ENCODE measurements at places on chromosomes 1 and 21.
A peak's percentile ranks its signal among the peaks of the same experiment; 100 is the strongest.

GRCh38 chr1:19484798-19485361 is 459 bp downstream of the CAPZB start:
- DNase-seq = no peak

DNA sequence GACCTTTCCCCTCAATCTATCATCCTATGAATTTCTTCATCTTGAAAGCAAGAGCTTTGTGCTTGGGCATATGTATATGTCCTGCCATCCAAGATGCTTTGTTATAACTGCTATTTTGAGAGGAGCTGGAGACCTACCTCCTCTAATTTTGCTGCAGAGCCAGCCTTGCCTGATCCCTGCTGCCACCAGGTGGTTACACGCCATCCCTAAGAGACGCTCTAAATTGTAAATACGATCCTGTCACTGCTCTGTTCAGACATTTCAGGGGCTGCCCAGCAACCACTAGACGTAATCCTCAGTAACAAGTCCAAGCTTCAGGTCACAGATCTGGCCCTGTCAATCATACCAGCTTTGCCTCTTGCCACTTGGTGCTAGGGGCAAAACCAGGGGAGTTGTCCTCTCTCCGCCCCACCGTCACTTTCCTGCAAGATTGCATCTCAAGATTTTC is 32.9 kb downstream of the GPA33 start:
- DNase-seq = peak; percentile 18

DNA sequence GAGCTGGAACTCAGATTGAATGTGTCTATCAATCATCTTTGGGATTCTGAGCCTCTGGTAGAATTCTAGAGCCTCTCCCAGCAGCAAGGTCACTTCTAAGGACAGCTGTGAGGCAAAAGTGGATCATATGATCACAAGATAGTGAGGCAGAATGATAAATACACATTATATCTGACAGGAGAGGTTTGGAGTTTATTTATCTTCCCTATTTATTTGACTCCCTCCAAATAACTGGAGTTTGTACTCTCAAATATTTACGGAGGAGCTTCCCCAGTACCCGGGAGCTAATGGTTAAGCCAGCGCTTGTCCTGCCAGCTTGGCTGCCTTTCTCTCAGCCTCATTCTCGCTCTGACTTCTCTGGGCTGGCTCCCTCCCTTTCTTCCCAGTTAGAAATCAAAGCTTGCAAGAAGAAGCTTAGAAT is 2.3 kb downstream of the HMGCS2 start:
- no peak for DNase-seq

DNA sequence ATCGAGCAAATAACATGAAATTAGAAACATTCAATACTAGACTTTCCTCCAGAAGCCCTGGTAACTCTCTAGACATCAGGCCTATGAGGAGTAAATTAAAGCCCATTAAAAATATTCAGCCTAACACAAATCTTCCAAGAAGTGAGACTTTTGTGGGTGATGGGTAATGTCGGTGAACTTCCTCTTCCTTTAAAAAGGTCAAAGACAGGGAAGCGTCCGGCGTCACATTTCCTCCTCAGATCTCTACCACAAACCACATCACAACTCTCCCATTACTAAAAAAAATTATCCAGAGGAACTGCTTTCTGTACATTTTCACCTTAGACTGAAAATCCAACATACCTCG is 1.4 kb downstream of the EIF4G3 start:
- DNase-seq = peak; percentile 45

- DNase-seq = peak; percentile 10
Observed at GRCh38 chr1:220955116-220955515, 75.9 kb downstream of the HLX start.

DNA sequence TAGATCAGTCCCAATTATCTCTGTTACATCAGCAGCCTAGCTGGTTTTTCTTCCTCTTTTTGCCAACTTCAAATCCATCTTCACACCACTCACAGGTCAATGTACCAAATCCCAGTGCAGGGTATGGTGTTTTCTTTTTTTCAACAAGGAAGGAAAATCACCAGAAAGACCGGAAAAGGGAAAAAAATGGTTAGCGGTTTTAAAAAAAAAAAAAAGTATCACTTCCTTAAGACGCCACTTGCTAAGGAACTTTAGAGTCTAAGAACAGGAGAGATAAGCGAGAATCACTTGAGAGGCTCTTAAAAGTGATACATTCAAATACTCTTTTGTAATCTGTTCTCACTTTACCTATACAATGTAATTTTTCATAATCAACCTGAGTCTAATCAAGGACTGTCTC is 3.1 kb upstream of the OR10J1 start:
- DNase-seq = no peak

- peak; percentile 81 for DNase-seq
Observed at GRCh38 chr1:68221980-68222373, 10.3 kb downstream of the WLS start.

All from astrocyte (in vitro differentiated cells and primary cell).